Epithelial cell of proximal tubule (primary cell): ENCODE measurements at places on chromosomes 3 and 15.
A peak's percentile ranks its signal among the peaks of the same experiment; 100 is the strongest.

- no peak for DNase-seq
These were observed 145.8 kb upstream of the THRB start for GRCh38 chr3:24640330-24640877.

DNA sequence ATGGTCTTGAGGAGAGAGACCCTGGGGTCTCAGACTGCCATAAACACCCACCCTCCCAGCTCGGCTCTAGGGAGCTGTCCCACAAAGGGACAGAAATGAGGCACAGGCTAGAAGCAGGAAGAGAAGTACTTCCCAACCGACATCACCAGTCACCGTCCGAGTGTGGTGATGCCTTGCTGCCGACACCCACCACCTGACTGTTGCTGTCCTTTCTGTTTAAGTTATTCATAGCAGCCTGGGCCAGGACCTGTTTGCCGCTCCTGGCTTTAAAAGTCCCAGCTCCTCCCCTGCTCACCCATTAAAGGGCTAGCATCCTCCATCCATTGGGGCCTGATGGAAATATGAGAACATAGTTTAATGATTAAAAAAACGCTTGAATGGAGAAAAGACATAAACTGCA, 13.2 kb upstream of the SPG11 start:
- no peak for DNase-seq

DNA sequence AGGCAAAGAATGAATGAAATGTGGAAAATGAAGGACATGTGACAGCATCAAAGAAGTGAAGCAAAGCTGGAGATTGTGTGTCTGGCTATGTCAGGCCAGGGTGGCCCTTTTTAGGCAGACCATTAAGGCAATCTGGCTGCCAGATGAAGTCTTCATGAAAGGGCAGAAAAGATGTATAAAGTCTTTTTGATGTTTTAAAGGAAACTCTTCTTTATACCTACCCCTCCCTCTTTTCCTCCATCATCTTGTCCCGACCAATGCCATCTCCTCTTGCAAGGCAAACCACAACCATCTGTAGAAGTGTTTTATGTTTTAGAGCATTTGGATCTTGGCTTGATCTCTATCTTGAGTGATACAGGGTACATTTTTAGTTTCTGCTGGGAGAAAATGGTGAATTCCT, 259.2 kb downstream of the LSAMP start:
- no peak for DNase-seq

GRCh38 chr3:41143421-41144031, 55.8 kb upstream of the CTNNB1 start:
- DNase-seq = no peak

GRCh38 chr3:66220066-66220465, 735 bp upstream of the SLC25A26 start:
- no peak for DNase-seq

GRCh38 chr3:40240921-40241320, 68.6 kb upstream of the EIF1B start:
- DNase-seq = no peak

DNA sequence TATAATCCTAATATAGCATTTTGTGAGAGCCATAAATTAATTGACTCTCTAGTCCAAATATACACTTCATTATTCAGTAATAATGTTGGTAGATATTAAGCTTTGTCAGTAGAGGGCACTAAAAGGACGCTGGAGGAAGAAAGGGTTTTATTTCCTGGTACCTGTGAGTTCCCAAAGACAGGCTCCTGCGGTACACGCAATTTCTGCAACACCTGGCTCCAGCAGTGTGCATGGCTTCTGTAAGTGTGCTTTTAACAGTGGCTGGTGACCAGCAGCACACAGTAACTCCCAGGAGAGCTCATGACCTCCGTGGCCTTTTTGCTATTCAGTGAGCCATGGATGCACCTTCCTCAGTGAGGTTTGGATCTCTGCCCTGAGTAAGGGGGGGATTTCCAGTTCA, 338.3 kb upstream of the ZNF385D start:
- peak; percentile 59 for DNase-seq

GRCh38 chr15:59273234-59273633, 66.6 kb downstream of the LDHAL6B start:
- DNase-seq = no peak

DNA sequence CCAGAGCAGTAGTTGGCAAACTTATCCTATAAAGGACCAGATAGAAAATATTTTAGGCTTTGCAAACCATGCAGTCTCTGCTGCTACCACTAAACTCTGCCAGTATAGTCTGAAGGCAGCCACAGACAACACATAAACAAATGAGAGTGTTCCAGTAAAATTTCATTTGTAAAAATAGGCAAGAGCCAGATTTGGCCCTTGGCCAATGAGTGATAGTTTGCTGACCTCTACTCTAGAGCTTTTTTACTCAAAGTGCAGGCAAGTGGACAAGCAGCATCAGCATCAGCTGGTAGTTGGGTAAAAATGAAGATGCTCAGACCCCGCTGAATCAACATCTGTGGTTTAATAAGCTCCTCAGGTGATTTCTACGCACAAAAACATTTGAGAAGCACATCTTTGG, 269.8 kb downstream of the NTRK3 start:
- no peak for DNase-seq

- DNase-seq = no peak
These were observed 218.5 kb upstream of the STT3B start for GRCh38 chr3:31314258-31314657.

GRCh38 chr15:50797926-50798325, 32.4 kb upstream of the SPPL2A start:
- no peak for DNase-seq

DNA sequence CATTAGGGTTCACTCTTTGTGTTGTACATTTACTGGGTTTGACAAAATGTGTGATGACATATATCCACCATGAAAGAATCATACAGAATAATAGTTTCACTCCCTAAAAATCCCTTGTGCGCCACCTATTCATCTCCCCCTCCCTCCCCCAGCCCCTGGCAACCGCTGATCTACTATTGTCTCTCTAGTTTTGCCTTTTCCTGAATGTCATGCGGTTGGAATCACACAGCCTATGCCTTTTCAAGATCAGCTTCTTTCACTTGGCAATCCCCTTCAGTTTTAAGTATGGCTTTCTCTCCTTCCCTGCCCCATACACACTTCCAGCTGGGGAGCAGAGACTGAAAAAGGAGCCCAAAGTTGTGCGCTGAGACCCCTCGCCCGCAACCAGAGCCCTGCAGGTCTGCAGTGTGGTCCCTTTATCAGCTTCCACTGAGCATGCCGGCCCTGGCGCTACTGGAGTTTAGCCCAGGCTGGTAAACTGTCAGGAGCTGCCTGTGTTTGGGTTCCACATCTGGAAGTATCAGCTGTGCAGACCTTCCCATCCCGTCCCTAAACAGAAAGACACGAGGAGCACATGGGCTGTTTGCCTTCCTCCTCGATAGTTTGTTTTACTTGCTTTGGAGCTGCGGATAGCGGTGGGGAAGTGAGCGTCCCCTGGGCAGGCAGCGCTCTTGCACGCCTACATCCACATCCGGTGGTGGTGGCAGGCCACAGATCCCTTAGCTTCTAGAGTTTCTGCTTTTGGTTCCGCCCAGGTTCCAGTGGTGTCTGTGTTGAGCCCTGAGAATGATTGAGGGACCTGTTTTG, 12.3 kb downstream of the BOC start:
- no peak for DNase-seq

GRCh38 chr3:151841801-151842200, 27.9 kb downstream of the AADAC start:
- no peak for DNase-seq

- DNase-seq = no peak
These were observed 8.9 kb upstream of the ADAMTS17 start for GRCh38 chr15:100350434-100351226.

- DNase-seq = no peak
These were observed 532.9 kb upstream of the IL12A start for GRCh38 chr3:159455741-159456181.

GRCh38 chr3:158765518-158766205, 33.4 kb upstream of the RARRES1 start:
- DNase-seq = no peak

- DNase-seq = no peak
These were observed 468.3 kb downstream of the EPHB1 start for GRCh38 chr3:135263331-135263730.

DNA sequence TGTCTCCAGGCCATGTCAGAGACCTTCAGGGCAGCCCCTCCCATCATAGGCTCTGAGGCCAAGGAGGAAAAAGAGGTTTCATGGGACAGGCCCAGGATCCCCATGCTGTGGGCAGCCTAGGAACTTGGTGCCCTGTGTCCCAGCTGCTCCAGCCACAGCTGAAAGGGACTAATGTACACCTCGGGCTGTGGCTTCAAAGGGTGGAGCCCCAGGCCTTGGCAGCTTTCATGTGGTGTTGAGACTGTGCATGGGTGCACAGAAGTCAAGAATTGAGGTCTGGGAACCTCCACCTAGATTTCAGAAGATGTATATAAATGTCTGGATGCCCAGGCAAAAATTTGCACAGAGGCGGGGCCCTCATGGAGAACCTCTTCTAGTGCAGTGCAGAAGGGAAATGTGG, 6.6 kb upstream of the SSR3 start:
- no peak for DNase-seq

DNA sequence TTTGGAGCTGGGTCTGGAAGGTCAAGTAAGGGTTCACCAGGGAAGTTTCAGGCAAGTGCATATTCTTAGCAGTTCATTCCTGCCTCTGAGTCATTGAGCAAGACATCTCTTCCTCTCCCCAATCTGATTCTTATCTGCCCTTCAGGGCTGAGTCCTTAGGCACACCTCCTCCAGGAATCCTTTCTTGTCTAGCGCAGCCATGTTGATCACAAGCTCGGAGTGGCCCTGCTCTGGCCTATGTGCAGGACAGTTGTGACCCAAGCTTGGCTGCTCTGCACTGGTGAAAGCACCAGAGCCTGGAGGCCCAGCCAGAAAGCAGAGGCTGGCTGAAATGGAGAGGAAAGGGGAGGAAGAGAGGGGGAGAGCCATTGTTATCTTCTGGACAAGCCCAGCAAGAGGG, 30.9 kb upstream of the MRPS22 start:
- no peak for DNase-seq

DNA sequence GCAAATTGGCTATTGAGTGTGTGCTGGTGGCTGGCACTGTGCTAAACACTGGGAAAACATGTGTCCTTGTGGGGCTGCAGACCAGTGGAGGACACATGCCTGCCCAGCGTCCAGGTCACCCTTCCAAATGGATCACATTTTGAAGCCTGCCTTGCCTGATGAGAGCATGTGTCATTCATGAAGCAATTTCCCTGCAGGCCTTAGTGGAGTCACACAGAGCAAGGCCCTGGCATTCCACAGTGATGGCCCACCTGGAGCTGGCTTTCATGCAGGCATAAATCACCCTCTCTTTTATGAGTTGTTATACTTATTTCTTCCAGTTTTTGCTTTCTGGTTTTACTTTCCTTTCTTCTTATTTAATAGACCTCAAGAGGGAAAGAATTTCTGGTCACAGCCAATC, 219.5 kb downstream of the EPHB1 start:
- no peak for DNase-seq

DNA sequence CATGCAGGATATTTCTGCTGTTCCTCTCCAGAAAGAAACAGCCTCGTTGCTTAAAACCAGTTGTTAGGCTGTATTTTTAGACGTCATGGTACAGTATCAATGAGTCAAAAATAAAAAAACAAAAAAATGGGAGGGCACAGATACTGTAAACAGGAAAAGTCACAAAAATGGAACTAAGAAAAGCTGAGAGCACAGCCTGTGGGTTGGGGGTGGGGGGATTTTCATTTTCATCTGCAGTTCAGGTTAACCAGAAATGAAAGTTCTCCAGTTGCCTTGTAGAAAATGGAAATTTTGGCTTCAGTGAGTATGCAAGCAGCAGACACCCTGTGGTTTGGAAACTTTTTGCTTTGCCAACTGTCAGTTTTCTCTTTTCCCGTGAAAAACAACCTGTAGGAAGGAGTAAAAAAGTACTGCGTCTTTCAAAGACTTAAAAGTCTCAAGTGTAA, 59.0 kb downstream of the FRMD4B start:
- DNase-seq = no peak

GRCh38 chr3:53161820-53162671, 1.0 kb downstream of the PRKCD start:
- DNase-seq = no peak

DNA sequence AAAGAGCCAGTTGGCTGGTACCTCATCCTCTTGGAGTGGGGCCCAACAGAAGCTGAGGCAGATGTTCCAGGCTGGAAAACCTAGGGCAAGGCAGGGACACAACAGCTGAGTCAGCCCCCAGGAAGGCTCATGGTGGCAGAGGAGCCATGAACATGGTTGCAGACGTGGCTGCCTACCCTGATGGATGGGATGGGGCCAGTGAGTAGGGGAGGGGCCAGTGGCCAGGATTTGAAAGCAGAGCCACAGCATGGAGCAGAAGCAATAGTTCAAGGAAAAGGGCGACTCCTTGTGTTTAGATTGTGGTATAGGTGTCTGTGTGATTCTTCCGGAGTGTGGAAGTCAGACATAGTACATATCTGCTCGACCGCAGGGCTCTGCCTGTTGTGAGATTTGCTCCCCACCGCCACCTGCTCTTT, 24.2 kb downstream of the PXYLP1 start:
- DNase-seq = no peak

- peak; percentile 26 for DNase-seq
These were observed 105.7 kb downstream of the ZNF385D start for GRCh38 chr3:21645121-21645897.

GRCh38 chr3:153618176-153618575, 456.1 kb downstream of the RAP2B start:
- no peak for DNase-seq

- DNase-seq = no peak
These were observed 38.5 kb upstream of the TFRC start for GRCh38 chr3:196120291-196120951.

GRCh38 chr15:68305420-68305871, 27.9 kb downstream of the FEM1B start:
- DNase-seq = no peak

- no peak for DNase-seq
These were observed 118.1 kb downstream of the ZNF621 start for GRCh38 chr3:40642812-40643211.

- DNase-seq = no peak
These were observed 108.6 kb upstream of the TNIK start for GRCh38 chr3:171568766-171569165.

GRCh38 chr3:184467171-184467570, 87.3 kb downstream of the CHRD start:
- DNase-seq = no peak

- no peak for DNase-seq
These were observed 105.5 kb downstream of the STRIT1 start for GRCh38 chr3:155188031-155188430.

GRCh38 chr3:188323067-188323842, 169.3 kb downstream of the LPP start:
- no peak for DNase-seq

DNA sequence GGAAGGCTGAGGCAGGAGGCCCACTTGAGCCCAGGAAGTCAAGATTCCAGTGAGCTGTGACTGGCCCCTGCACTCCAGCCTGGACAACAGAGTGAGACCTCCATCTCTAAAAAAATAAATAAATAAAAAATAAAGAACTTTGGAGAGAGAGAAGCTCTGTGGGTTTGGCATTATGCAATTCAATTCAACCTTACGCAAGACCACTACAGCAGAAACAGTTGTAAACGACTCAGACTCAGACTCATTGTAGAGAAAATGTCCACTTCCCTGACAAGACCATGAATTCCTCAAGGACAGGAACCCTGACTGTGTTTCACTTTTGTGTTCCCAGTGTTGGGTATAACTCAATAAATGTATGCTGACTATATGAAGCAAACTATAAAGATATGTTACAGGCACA, 90.3 kb upstream of the C3orf80 start:
- no peak for DNase-seq
